ENCODE measurements at places on chromosomes 7 and 10.

DNA sequence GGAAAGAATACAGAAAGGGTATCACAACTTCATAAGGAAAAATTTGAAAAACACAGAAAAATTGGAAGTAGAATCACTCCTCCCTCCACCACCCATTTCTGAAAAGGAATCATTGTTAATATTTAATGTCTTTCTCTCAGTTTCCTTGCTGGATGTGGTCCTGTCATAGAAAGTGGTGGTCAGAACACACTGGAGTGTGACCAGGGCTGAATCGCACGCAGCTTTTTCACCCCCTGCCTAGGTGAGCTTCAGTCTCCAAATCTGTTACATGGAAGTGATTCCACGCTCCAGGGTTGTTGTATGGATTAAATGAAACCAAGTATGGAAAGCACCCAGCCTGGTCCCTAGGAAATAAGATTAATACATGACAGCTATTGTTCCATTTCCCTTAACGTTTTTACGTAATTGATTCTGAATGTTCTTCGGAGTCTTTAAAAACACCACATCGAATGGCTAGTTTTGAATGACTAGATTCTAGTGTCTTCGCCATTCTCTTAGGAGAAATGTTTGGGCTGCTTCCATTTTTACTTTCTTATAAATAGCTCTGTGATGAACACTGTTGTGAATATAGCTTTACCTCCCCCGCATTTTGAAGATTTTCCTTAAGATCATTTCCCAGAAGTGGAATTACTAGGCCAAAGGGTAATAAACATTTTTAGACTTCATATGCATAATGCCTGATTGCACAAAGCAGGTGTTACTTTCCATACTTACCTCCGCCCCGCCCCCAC, 10.9 kb upstream of the DUSP5 start:
- no peak for DNase-seq

DNA sequence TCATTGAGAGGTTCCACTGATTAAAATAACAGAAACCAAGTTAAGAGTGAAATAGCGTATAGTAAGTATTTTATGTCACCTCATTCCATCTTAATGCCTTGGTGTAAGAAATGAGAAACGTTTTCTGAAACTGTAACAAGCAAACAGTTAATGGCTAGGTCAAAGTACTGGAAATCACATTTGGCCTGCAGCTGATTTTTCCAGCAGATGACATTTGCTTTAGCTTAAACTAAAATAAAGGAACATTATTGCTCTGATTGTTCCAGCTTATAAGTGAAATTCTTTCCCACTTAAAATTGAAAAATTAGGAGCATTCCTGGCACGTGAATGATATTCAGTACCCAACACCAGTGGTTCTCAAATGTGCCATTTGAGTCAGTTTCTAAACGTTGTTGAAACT, 213.6 kb upstream of the DPP6 start:
- no peak for DNase-seq

DNA sequence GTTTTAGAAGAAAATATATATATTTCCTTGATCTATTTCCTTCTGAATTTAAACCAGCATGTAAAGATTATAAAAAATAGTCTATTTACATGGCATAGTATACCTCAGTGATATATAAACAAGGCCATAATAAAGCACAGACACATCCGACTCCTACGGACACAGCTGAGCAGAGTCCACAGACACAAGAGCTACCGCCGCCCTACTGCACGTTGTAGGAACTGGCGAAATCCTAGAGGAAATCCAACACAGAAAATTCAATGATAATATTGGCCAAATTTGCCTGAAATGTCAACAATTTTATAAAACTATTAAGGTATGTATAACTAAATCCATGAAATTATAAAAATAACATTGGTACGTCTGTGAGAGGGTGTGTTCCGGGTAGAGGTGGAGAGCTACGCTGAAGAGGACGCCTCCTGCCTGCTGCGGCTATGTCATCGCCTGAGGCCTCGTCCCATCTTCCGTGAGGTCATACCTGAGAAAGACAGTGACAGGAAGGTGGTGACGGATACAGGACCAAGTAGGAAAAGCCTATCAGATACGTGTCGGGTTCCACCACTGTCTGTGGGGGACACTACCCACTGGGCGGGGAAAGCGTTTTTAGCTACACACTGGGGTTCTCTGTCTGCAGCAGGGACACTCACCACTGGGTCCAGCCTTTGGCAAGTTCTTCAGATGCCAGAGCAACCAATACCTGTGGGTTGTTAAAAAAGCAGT, 29.3 kb upstream of the NCAPG2 start:
- no peak for DNase-seq

GRCh38 chr7:43137811-43138210, 25.4 kb downstream of the HECW1 start:
- DNase-seq: no peak

Data from stimulated activated CD8-positive, alpha-beta memory T cell treated with anti-CD3 and anti-CD28 coated beads, Interleukin-7, amount 100 ng/mL, for 1 hour (primary cell).